ENCODE measurements at places on chromosomes 5 and 9.

DNA sequence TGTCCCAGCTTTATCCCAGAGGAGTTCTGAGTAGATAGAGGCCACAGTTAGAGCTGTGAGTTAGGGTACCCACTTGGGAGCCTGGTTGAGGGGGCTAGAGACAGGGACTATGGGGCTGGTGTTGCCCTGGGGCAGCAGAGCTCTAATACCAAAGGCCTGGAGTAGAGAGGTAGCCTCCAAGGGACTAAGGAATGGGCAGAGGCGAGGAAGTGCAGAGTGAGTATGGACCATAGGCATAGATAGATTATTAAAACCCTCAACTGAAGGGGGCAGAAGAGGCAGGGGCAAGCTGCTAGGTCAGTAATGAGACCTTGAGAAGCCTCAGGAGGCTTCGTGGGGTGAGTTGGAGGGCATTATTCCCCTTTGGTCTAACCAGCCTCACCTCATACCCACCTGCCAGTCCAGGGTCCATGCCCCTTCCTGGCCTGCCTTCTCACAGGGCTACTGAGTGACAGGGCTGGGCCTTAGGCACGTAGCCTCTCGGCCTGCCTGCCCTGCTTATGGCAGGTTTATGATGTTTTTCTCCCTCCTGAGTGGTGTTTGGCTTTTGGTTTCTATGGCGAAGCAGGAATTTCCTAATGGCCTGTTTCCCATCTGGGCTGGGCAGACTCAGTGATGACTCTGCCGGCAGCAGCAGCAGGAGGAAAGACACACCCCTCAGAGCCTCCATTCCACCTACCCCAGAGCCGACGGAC lies 8.0 kb downstream of the PDLIM4 start:
- no peak for DNase-seq

- DNase-seq: no peak
Observed at GRCh38 chr9:109063760-109064159, 50.5 kb upstream of the CTNNAL1 start.

- DNase-seq: no peak
Observed at GRCh38 chr5:169657127-169657526, 20.1 kb downstream of the DOCK2 start.

GRCh38 chr5:148641735-148642134 lies 12.6 kb downstream of the HTR4 start:
- no peak for DNase-seq

GRCh38 chr9:95406121-95406520 lies 88.6 kb upstream of the FANCC start:
- no peak for DNase-seq

DNA sequence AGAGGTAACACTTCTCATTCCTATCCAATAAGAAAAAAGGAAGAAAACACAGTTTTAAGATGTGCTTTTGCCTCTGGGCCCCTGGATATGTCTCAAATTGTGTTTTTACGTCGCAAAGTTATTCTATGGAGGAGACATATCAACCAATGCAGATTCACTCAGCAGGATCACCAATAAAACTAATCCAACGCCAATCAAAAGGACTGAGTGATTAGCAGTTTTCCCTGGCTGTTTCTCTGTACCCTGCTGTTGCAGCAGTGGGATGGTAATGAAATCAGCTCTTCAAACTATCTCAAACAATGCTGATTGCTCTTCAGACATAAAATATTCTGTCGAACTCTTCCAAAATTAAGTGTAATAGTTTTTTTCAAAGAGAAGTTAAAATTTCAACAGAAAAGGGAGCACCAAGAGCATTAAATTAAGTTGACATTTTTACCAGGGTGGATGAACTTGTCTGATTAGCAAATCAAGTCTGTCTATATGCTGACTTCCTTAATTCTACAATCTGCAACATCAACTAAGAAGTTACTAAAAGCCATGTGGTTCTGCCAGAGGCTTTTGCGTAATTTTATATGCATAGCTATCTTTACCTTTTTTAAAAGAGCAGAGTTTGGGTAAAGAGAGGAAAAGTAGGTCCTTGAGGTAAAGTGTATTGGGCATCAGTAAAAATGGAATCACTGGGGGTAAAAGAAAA lies 9.7 kb upstream of the HK3 start:
- DNase-seq: no peak

DNA sequence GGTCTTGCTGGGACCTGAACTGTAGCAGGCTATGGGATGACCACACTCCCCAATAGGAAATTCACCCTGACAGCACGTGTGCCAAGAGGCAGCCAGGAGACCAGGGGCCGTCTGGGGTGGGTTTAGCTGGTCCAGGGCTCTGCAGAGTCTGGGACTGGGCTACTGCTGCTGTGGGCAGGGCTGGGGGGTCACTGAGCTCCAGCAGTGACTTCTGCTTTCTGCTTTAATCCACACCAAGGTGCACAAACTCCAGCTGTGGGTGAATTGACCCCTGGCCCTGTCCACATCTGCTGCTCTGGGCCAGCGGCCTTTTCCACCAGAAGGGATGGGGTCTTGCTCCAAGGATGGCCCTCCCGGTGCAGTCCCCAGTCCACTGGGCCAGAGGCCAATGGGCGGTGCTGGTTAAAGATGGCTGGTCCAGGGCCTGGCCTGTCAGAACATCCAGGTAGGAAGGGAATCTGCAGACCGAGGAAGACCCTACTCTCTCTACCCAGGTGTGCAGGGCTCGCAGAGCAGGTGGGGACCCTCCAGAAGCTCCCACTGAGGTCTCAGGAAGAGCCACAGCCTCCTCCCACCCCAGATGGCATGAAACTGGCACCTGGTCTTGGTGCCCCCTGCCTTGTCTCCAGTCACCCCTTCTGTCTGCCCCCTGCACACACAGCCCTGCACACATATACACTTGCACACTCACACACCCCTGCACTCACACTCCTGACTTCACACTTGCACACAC lies 28.0 kb downstream of the GLT6D1 start:
- DNase-seq: no peak
